ENCODE measurements at places on chromosomes 4 and X.

- DNase-seq: no peak
Measured at GRCh38 chr4:68874507-68874906, 58.7 kb downstream of the UGT2B10 start.

DNA sequence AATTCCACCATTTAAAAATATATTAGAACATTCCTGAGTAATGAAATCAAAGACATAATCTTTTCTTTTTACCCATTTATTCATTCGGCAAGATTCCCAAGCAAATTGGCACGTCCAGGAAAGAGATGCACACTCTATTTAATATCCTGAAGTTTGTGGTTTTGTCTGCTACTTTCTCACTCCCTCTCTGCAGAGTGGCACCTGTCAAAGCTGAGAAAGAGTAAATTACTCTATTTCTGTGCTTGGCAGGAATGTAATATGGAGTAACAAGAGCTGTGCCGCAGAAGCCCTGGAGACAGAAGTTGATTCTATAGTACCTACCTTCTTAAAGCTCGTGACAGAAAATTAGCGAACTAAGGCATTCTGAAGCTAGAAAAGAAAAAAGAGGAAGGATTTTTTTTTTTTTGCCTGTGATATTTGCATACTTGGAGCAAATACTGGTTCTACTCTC lies 5.5 kb downstream of the GSTCD start:
- no peak for DNase-seq

DNA sequence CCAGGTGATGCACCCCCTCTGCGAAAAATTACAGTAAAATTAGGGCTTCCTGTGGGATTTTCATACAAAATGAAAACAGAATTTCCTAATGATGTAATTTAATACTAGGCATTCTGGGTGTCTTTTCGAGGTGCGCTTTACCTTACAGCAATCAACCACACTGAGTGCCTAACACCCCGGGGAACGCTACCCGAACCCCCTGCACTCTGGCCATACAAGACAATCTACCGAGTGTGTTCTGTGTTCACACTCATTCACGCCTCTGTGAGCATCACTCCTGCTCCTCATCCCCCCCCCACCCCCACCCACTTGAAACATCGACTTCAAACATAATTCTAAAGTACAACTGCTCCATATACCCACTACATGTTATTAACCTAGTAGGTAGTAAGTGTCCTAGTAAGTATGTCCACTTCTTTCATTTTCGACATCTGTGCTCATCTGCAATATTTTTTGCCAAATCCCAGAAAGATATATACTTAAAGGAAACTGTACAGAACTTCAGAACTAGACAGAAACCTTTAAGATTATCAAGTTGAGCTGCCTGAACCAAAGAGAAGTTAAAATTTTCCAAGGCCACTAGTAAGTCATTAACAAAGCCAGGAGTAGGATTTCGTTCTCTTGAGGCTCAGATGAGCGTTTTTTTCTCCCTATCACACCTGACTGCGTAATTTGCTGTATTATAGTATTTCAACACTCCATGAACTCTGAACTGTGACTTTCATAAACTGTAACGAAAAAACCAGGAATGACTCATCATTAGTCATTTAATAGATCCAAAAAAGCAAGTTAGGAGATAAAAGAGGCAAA lies 80.0 kb downstream of the FAT1 start:
- DNase-seq: no peak

DNA sequence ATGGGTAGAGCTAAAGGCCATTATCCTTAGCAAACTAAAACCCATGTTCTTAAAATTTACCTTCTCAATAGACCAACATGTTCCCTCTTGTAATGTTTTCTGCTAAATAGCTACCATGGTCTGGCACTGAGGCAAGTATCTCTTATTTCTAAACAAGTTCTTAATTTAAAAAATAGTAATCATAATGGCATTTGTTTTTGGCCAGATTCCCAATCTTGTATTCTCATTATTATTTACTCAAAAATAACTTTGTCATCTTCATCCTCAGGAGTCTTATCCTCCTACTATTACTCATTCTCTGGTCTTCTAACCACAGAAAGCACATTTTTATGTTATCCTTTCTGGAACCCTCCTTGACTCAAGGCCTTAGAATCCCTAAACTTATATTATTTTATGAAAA lies 931.2 kb downstream of the CCSER1 start:
- no peak for DNase-seq

DNA sequence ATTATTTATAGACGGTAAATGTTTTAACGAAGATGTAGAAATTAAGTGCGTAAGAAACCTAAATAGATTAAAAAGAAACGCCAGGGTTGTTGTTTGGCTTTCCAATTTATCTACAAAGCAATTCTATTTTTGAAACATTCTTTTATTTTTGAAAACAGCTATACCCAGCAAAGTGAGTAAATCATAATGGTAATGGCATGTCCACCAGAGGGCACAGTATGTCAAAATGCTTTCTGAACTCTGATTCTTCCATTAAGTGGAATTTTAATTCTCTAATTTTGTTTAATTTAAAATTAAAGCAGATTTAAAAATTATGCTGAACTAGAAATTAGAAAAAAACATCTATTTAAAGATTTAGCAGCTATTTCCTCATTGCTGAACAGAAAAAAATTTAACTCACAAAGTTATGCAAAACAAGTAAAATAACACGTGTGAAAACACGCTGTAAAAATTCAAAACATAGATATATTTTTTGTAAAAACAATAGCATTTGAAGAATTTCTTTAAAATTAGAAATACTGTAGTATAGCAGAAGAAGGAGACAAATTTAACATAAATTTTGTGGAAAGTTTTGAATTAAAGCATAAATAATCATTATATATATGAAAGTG lies 26.5 kb downstream of the RASSF6 start:
- DNase-seq: no peak

DNA sequence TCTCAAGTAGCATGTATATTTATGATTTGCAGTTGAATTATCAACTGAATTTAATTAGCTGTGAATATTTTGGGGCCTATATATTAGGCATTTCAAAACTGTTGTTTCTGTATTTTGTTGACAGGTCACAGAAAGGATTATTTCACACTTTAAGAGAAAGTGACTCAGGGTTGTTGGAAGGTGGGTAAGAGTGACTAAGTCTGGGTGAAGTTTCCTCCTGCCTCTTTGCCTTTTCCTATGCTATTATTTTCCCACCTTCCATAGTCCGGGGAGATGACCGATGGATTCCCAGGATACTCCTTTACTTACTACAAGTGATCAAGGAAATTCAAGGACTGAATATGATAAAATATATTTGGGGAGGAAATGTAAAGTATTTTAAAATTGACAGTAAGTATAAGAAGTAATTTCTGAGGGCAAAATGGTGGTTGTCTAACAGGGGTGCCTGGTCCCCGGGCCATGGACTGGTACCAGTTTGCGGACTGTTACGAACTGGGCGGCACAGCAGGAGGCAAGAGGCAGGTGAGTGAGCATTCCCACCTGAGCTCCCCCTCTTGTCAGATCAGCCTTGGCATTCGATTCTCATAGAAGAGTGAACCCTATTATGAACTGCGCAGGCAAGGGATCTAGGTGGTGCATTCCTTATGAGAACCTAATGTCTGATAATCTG lies 175.5 kb upstream of the GPRIN3 start:
- DNase-seq: no peak
